ENCODE measurements at places on chromosomes 3 and 15.
A peak's percentile ranks its signal among the peaks of the same experiment; 100 is the strongest.

- peak; percentile 69 for DNase-seq
These were observed 241.0 kb downstream of the NSUN3 start for GRCh38 chr3:94303897-94304296.

- no peak for DNase-seq
These were observed 8.3 kb upstream of the CRYGS start for GRCh38 chr3:186552408-186553031.

DNA sequence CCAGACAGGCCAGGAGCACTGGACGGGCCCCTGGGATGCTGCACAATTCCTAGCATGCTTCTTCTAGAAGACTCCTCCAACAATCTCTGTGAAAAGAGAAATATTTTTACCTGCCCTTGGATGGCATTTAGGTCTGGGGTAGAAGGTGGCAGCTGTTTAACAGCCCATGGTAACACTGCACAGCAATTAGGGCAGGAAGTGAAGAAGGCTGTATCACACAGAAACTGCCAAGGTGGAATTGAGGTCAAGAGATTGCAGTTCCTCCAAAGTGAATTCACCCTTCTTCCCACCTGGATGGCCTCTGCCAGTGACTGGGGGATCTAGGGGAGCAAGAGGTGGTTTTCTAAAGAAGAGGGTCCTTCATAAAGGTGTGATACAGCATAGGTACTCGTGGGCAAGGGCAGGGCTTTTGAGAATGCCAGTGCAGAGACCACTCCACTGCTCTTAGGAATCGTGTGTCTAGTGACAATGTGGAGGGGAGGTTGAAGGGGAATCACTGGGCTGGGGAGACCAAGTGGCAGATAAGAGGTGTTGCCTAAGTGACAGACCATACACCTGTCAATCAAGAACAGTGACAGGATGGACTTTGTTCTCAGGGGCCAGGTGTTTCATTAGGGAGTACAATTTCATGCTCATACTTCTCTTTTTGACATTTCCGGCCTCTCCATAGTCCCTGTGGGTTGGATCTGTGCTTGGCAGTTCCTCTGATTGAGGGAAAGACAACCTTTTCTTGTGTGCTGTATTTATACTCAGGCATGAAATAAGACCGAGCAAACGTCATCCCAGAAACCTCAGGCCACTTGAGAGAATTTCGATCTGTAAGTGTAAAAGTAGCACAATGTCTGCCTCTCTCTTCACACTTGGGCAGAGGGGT lies 83.5 kb upstream of the BCL6 start:
- DNase-seq = no peak

- DNase-seq = no peak
These were observed 3.6 kb upstream of the TMPRSS7 start for GRCh38 chr3:112030901-112031300.

GRCh38 chr15:63504979-63505841 lies 817 bp downstream of the USP3 start:
- DNase-seq = peak; percentile 71

- DNase-seq = no peak
These were observed 8.2 kb downstream of the IGDCC3 start for GRCh38 chr15:65369651-65370050.

- no peak for DNase-seq
These were observed 2.7 kb downstream of the PPP1R14D start for GRCh38 chr15:40825661-40826422.

DNA sequence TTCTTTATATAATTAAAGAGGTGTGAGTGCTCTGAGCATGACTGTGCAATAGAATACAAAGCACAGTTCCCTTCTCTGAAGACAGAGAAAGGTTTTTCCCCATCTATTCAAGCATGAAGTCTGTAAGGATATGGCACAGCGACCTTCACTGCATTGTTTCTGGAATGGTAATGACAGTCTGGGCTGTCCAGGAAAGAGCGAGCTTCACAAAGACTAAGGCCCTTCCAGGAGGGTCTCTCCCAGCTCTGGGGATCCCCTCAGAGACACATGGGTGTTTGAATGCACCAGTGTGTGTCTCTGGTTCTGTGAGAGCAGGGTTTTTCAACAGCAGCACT lies 179.9 kb upstream of the NR2E3 start:
- no peak for DNase-seq

DNA sequence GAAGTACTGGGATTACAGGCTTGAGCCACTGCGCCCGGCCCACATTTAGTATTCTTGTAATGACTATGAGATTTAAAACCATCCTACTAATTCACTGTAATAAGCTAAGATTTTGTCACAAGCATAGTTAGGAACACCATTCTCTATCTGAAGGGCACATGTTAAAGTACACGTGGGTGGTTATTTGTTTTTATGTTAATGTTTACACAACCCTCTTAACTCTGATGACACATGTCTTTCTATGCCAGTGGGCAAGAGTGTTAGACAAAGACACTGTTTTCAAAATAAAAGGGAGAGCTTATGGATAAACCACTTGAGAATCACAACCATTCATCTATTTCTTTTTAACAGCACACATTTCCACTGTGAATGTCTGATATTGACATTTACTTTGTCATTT lies 537.6 kb upstream of the IL12A start:
- DNase-seq = no peak

DNA sequence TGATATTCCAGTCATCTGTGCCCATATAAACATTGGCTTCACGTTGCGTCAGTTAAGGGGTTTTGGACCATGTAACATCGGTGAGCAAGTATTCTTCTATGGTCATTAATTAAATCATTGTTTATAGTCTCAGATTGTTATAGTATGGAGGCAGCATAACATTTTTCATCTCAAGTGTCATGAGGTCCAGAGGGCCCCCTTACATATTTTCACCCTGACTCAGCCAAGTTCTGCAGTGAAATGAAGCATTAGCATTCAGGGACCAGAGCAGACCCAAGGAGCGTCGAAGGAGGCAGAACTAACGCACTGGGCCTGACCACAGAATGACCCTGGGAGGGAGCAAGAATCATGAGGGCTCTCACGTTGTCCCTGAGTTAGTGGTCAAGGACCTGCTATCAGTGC lies 171.5 kb downstream of the LRTM1 start:
- DNase-seq = no peak

DNA sequence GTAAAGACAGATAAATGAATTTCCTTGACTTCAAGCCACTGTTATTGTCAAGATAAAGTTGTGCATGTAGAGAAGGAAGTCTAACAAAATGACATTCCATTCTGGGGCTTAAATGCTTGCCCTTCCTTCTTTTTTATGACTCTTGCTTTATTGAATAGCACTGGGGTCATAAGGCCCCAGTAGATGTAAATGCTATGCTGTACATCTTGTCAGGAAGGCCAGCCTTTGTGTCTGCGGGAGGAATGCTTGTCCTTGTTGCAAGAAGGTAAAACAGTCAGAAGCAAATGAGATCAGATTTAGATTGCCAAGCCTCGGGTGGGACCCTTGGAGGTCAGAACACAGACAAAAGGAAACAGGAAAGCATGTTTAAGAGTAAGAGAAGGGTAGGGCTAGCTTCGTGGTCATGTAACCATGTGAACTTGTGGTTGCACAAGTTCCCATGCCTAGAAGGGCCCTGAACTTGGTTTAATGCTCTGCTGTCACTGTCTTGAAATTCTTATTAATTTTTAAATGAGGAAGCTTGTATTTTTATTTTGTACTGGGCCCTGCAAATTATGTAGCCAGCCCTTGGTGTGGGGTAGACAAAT lies 81.5 kb downstream of the PPM1L start:
- DNase-seq = no peak

- DNase-seq = peak; percentile 90
These were observed 642 bp downstream of the ZBTB11 start for GRCh38 chr3:101676216-101676764.

GRCh38 chr3:195012571-195012970 lies 258.4 kb downstream of the XXYLT1 start:
- no peak for DNase-seq

- no peak for DNase-seq
These were observed 11.5 kb downstream of the FEZF2 start for GRCh38 chr3:62361824-62362223.

DNA sequence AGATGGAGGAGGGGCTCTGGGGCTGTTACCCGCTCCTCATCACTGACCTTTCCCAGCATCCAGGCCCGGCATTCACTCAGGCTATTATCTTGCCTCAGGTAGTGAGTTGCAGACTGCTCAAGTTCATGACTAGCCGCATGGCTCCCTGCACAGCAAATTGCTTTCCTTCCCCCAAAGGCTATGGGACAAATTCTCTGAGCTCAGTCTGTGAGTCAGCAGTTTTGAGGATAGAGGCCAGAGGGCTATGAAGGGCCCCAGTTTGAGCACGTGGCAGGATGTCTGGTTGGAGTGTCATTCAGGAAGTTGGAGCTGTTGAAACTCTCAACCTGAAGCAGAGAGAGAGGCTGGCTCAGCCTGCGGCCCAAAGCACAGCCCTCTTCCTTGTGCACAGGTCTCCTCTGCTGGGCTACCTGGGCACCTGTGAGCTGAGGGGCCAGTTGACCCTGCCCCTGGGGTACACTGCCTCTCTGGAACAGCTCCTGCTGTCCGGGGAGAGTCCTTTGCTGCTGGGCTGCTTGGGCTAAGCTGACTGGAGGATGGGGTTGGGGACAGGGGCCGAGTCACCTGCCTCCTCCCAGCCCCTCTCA lies 7.9 kb downstream of the FAH start:
- DNase-seq = peak; percentile 78

DNA sequence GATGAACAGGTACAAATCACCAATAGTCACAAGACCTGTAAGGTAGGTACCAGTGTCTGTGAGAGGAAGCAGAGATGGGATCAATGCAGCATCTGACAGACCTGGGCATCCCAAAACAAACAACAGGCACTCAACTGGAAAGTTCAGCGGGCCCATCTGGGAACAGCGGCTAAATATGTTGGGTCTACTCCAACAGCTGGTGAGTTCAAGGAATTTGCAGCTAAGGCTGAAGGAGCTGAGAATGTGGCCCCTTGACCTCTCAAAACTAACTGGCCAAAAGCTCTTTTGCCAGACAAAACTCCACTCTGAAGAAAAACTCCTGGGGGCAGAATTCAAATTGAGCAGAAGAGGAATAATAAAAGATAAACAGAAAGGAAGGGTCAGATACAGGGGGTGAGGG lies 24.4 kb downstream of the AVEN start:
- no peak for DNase-seq

- DNase-seq = no peak
These were observed 37.3 kb upstream of the ATP10A start for GRCh38 chr15:25900431-25900830.

- DNase-seq = no peak
These were observed 33.2 kb downstream of the SLC12A8 start for GRCh38 chr3:125179143-125179883.

DNA sequence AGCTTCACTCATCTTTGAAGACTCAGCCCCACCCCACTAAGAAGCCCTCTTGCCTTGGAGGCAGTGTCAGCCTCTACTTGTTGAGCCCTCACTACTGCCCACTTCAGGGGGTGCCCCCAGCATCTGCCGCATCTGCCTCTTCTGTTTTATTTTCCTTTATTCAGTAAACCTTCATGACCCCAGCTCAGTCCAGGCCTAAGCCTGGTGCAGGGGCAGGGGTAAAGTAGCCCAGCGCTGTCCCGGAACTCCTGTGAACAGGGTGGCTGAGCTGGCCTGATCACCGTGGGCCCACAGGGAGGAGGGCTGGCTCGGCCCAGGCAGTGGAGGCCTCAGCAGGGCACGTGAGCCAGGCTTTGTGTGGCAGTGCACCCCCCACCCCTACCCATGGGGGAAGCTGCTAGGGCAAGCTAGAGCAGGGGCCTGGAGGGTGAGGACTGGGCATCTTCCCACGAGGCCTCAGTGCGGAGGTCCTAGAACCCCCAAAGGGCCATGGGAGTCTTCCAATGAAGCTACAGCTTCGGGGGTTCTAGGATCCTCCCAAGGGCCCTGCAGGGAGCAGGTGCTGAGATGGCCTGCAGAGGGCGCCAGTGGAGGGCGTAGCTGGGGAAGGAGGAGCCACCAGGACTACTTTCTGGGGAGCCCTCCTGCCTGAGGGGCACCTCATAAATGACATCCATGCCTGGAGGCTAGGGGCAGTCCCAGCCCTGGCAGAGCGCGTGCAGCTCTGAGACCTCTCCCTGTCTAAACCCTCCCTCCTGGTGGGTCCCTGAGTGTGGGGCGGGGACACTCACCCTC lies 36.0 kb downstream of the TSPAN3 start:
- DNase-seq = no peak

GRCh38 chr3:76310089-76310488 lies 524.7 kb upstream of the ZNF717 start:
- no peak for DNase-seq

- DNase-seq = no peak
These were observed 3.8 kb downstream of the SKOR1 start for GRCh38 chr15:67828969-67829646.

- no peak for DNase-seq
These were observed 40.9 kb downstream of the HRH1 start for GRCh38 chr3:11195201-11195600.

DNA sequence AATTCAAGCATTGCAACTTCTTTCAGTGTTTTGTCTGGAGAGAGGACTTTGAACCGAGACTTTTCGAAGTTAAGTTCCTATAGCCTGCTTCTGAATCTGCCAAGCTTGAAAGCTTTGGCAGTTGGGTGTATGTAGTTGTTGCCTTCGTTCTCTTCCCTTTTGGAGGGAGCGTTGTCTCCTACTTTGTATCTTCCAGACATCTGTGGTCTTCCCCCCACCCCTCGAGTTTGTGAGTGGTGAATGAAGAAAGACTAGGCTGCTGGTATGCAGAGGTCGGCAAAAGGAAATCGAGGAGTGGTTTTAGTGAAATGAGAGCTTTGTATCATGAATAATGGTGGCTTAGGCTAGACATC lies 1.3 kb downstream of the CTNNB1 start:
- peak; percentile 31 for DNase-seq

- no peak for DNase-seq
These were observed 464.8 kb downstream of the EPHA3 start for GRCh38 chr3:89572261-89572660.

DNA sequence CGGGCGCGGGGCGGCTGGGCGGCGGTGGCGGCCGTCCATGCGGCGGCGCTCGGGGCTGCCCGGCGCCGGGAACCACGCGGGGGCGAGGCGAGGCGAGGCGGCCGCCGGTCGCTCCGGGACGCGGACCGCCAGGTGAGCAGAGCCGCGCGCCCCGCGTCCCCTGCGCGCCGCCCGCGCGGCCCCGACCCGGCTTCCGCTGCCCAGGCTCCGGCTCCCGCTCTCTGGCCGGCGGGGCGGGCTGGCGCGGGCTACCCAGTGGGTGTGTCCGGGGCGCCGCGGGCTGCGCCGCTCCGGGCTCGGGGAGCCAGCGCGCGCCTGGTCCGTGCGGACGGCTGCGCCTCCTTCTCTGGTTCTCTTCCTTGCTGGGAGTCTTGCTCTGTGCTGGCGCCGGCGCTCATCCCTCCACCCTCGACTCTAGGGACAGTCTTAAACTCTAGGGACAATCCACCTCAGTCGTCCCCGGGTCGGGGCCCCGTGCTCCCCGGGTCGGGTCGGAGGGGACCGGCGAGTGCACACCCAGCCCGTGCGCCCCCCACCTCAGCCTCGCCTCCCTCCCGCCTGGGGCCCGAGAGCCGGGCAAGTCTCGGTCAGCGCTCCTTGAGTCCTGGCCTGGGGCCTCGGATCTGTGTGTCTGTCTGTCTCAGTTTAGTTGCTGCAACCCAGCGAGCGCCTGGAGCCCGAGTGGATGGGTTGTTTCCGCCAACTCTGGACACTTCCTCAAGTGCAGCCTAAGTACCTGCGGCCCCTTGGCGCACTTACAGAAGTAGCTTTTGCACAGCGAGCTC lies 488 bp downstream of the THSD4 start:
- DNase-seq = no peak
